ENCODE measurements at places on chromosomes 7 and 10.

DNA sequence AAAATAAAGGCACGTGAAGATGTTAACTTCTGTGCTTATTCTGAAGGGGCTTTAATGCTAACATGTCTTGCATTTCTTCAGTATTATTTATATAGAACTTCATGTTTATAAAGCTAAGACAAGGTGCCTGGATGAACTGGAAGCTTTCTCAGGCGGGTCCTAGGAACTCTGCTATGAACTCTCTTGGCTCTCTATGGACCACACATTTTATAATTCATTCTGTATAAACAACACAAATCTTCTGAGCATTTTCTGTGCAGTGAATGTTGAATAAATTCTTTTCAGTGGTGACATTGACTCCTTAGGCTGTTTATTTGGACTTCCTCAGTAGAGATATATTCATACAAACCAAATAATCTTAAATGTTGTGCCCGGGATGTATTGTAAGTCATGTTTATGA is 79.6 kb downstream of the TRIL start:
- DNase-seq: no peak

DNA sequence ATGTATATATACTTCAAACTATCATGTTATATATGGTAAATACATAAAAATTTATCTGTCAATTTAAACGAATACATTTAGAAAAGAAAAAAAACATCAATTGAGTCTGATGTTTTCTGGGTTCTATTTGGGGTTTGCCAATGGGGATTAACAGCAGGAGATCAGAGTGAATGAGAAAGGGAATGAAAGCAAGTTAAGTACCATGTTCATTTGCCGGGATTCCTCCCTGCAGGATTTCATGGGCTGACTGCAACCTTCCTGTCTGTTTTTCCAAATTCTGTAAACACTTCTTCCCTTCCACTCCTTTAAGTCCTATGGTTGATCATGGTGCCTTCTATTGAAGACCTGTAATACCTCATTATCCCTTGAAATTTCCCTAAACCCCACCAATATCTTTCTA is 33.9 kb upstream of the SEMA3A start:
- no peak for DNase-seq

GRCh38 chr7:101784292-101785127 is 32.9 kb upstream of the CUX1 start:
- DNase-seq: no peak

DNA sequence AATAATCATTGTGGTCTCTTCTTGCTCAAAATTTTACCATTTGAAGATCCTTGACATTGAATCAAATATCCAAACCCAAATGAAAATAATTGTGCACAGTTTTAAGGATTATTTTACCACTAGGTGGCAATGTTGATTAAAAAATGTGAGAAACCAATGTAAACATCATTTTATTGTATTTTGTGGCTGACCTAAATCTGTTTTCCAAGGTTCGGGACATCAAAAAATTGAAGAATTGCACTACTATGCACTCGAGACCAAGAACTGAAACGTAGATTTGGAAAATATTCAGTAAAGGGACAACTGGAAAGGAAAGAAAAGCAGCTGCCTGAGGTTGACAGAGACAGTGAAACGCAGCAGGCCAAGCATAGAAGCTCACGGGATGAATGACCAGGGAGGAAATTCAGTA is 259.3 kb downstream of the SNX13 start:
- DNase-seq: peak; percentile 25

- DNase-seq: no peak
Observed at GRCh38 chr7:129841465-129841864, 111.3 kb downstream of the UBE2H start.

GRCh38 chr10:4383651-4384098 is 442.3 kb upstream of the AKR1E2 start:
- DNase-seq: no peak

DNA sequence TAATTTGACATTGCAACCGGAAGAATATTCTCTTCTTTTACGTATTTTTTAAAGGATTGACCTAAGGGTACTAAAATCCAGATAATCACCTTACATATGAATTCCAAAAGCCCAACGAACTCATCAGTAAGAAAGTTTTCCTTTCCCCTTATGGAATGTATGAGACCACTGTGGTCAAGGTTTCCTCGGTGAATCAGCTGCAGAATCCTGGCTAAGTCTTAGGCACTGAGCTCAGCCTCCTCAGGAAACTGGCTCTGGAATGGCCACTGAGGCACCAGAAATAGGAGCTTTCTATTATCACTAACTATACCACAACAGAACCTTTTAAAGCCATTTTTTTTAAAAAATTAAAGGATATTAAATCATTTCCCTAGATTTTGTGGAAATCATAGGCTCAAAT is 21.0 kb downstream of the SVIL start:
- no peak for DNase-seq

DNA sequence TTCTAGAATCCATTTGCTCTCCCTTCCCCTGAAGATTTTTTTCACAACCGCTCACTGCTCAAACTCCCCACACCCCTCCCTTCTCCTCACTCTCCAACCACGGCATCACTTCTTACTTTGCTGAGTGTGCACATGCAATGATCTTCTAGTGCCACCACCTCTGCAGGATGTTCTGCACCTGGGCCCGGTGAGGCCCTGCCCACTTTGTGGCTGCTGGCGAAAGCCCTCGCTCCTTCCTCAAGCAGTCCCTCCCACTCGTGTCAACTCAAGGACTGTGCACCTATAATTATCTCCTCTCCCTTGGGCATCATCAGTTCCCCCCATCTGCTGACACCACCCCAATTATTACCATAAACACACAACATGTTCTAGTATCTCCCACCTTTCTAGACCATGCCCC is 91.0 kb upstream of the LANCL2 start:
- DNase-seq: no peak

- DNase-seq: peak; percentile 95
Observed at GRCh38 chr10:75230600-75231038, 5.1 kb downstream of the COMTD1 start.

GRCh38 chr7:55154096-55154495 is 135.3 kb downstream of the EGFR start:
- no peak for DNase-seq

GRCh38 chr7:84971360-84971759 is 215.5 kb downstream of the SEMA3D start:
- DNase-seq: no peak
